ENCODE measurements at places on chromosomes 16 and 17.

DNA sequence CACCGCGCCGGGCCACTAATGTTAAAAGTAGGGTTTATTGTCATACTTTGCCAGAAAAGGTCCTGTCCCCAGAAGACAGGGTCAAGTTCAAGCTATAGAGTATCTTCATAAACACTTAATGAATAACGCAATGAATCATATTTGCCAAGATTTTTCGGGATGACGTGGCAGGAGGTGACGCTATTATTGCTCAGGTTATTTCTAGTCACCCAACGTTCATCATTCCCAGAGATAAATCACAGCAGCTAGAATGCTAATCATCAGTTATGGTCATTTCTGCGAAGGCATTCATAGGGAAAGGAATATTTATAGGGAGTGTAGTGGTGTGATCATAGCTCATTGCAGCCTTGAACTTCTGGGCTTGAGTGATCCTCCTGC, 2.0 kb downstream of the TMC5 start:
- peak; percentile 96 for DNase-seq

- DNase-seq, result no peak
These were observed 61.6 kb downstream of the TNRC6C start for GRCh38 chr17:78019976-78020716.

DNA sequence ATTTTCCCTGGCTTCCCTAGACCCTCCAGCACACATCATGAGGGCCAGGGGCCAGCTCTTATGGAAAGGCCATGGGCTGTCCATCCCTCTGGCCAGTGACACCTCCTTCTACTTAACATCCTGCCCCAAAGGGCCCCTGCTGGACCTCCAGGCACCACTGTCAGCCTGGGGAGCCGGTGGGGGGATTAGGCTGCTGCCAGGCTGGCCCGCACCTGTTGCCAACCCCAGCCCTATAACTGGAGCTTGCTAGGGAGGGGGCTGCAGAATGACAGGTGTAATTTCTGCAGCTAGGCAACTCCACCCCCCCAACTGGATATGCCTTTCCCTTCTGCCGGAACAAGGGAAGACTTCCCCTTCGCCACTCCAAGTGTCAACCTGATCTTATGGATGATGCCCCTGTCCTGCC, 12.5 kb downstream of the RARA start:
- DNase-seq, result no peak

GRCh38 chr17:68095205-68095811, 59.8 kb downstream of the KPNA2 start:
- no peak for DNase-seq

DNA sequence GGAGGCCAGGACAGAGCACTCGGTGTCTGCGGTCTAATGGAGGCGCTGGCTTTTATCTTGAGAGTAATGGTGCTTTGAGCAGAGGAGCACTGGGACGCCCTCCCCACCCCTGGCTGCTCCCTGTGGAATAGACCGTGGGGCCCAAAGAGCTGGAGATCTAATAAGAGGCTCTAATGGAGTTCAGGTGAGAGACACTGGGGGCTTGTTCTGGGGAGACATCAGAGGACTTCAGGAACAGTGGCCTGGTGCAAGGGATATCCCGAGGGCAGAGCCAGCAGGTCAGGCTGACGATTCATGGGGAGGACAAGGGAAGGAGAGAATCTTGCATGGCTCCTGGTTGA, 9.5 kb upstream of the KRT19 start:
- DNase-seq, result no peak

DNA sequence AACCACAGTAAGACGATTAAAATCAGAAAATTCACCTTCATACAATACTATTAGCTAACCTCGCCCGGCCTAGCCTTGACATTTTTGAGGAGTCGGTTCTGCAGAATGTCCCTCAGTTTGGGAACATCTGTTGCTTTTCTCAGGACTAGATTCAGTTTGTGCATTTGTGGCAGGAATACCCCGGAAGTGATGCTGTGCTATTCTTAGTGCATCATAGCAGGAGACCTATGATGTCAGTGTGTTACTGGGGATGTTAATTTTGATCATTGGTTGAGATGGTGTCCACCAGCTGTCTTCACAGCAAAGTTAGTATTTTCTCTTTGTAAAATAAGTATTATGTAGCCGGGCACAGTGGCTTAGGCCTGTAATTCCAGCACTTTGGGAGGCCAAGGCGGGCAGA, 21.5 kb upstream of the HELZ start:
- DNase-seq, result no peak

DNA sequence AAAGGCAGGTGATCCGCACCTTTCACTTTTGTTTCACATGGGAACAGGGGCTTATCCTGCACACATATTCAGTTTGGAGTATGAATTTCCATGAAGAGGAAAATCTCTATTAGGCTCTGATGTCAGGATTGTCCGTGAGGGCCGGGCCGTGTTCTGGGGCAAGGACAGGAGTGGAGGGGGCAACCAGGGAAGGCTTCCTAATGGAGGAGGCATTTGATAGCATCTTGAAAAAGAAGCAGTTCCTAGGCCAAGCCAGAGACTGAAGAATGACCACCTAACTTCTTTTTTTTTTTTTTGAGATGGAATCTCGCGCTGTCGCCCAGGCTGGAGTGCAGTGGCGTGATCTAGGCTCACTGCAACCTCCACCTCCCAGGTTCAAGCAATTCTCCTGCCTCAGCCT, 174.2 kb downstream of the SEC14L1 start:
- DNase-seq, result no peak

DNA sequence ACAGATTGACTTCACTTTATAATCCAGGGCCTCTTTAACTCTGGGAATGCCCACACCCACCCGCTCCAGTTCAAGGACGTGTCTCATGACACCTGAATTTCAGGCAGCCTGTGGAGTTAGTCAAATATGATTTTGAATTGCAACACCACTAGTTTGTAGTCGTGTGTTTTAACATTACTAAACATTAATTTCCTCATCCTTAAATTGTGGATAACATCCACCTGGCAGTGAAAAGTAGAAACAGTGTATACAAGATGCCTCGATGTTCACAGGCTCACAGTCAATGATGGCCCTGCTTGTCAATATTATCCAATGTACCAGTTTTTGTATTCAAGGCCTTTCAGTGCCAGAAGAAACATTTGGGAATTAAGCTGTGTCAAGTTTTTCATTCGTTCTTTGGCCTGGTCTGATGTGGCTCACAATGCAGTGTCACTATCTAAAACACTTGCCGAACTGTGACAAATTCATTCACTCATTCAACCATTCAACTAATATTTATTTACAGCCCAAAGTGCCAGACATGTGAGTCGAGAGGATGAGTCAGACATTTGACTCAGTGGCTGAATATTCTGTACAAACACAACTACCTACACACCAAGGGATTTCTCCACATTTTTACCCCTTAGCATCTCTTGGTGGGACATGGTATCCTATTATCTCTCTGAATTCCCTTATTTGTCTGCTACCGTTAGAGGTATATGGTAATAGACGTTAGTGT, 1.4 kb downstream of the MEIOB start:
- no peak for DNase-seq

- DNase-seq, result no peak
These were observed 16.3 kb upstream of the FOXK2 start for GRCh38 chr17:82503094-82503727.

- DNase-seq, result no peak
These were observed 10.9 kb downstream of the ZNF18 start for GRCh38 chr17:11986179-11986941.

GRCh38 chr16:69346683-69347082, 4.9 kb downstream of the TMED6 start:
- no peak for DNase-seq

DNA sequence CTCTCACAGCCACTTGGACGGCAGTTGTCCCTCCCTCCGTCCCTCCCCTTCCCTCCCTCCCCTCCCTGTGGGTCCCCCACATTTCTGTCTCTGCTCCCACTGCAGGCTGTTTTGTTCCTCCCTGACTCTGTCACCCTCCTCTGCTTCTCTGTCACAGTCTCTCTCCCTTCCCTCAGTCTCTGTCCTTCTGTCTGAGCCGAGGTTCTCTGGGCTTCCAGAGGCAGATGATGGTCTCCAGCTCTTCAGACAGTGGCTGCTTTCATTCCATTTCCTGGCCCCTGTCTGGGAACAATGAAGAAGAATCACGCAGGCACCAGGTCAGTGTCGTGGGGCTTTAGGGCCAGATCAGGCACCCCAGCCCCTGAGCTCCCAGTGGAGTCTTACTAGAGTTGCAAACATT, 8.8 kb upstream of the CYB561 start:
- DNase-seq, result no peak

- no peak for DNase-seq
These were observed 15.6 kb downstream of the SCGB1C2 start for GRCh38 chr17:152860-153420.

DNA sequence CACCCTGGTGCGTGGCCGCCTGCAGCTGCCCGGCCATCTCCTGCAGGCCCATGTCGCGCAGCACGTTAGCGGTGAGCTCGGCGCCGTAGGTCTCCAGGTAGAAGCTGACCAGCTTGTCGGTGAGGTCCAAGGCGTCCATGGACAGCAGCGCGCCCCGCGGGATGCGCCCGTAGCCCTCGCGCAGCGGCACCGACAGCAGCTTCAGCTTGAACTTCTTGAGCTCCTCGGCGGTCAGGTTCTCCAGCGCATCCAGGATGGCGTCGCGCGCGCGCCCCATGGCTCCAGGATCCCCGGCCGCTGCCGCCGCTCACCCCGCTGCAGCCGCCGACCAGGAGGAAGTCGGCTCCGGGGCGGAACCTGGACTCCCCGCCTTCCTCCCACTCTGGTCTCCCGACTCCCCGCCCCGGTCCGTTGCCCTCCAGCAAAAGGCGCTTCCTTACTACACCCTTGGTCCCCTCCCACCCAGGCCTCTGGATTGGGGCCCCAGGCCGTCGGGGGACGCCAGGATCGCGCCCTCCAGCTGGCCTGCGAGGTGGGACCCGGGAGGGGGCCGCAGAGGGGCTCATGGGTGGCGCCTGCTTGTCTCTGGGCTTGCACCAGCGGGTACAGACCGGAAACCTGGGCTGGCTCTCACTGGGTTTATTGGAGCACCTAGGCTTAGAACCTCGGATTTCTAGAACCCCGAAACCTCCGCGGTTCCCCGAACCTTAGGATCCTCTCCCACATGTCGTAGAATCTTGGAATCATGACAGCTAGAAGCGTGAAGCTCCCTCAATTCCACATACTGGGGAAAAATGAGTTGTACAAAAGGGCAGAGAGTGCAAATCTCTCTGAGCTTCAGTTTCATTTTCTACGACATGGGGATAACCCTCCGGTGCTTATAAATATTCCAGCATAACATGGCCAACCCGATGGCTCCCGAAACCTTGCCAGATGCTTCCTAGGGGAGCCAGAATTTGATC, at the start of gene PYCARD:
Gene PYCARD (minus strand): TSS at position 347 of the 962 bp plus-strand sequence. CDS start 70 bp downstream, at position 277.
- DNase-seq, result no peak
